ENCODE measurements at places on chromosomes 2 and 18.

DNA sequence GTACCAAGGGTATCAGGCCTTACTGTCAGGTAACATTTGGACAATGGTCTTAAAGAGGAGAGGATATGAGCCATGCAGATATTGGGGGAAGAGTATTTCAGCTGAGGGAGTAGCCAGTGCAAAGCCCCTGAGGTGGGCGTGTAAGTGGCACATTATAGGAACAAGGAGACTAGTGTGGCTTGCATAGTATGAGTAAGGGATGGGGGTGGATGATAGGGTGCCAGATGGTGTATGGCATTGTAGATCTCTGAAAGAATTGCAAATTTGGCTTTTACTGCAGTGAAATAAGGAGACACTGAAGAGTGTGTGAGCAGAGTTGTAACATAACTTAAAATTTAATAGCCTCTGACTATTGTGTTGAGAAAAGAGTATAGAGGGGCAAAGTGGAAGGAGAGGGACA lies 244.0 kb downstream of the PDE11A start:
- no peak for DNase-seq

GRCh38 chr2:15195813-15196212 lies 365.3 kb downstream of the NBAS start:
- DNase-seq = no peak

- DNase-seq = no peak
Observed at GRCh38 chr2:177165061-177165583, 47.5 kb upstream of the HNRNPA3 start.

DNA sequence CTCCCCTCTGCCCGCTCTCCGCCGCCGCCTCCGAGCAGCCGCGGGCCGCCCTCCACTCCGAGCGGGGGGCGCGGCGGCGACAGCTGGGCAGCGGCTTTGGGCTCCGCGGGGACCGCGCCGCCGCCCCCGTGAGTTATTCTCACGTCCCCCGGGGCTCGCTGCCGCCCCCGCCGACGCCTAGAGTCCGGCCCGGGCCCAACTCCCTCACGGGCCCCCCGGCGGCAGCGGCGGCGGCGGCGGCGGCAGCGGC lies 645 bp downstream of the MIB1 start:
- DNase-seq = no peak

- DNase-seq = no peak
Observed at GRCh38 chr18:55106466-55106865, 147.2 kb upstream of the CCDC68 start.

DNA sequence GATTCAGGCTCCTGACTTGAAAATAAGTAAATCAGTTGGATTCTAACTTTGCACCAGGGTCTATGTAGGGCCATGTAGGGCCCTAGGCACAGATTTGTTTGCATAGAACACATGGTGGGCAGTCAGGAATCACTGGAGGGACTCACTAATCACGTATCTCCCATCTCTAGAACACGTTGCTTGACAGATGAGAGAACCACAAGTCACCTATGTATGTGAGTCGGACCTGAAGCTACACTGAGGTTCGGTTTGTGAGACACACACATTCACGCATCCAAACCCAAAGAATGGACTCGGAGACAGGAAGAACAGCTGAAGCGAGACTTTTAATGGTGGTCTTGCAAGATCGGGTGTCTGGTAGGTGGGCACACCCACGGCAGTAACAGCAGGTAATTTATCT lies 157.0 kb downstream of the ZNF516 start:
- no peak for DNase-seq

DNA sequence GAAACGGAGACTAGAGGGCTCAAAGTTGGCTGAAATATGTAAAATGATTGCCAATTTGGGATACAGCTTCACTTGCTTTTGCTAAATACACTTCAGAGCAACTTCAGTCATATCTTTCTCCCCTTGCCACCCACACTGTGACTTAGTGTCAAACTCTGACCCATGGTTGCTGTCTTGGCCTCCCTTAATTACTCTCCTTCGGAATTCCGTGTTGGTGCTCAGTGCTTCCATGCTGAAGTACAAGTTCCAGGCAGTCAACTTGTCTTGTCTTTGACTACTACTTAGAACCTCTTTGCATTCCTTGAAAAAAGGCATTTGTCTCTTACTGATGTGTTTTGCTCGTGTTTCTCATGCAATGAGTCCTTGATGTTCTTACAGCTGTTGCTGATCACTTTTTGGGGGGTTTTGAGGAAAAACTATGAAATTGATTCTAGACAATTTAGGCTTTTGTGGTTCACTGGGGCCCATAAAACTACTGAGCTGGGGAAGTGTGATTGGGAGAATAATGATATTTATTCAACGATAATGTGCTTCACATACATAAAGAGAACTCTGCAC lies 146.0 kb downstream of the UBE2E3 start:
- no peak for DNase-seq

- no peak for DNase-seq
Observed at GRCh38 chr2:964562-964961, 13.9 kb downstream of the SNTG2 start.

DNA sequence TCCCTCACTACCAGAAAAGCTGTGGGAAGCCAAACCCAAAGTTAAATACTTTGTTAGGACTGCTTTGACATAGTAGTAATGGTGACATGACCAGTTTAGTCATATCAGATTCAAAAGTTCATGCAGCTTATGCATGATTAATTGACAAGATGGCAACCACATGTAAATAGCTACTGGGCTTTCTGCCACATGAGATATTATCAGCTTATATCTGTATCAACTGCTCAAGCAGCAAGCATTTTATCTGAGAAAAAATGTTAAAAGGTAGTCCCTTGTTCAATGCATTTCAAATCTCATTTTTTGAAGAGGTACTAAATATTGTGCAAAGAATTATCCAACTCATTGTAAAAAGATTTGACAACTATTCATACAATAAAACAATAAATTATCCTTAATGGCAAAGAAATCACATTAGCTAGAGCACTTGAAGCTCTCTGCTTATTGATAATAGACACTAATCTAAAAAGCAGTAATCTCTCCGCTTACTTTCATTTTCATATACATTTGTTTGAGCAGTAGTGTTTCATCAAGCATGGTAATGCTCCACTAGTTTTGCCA lies 993.6 kb upstream of the NXPH2 start:
- DNase-seq = no peak

GRCh38 chr2:12737297-12737696 lies 20.6 kb downstream of the TRIB2 start:
- no peak for DNase-seq

- no peak for DNase-seq
Observed at GRCh38 chr2:40741532-40741931, 289.6 kb upstream of the SLC8A1 start.

GRCh38 chr2:204152616-204153015 lies 216.1 kb downstream of the ICOS start:
- no peak for DNase-seq

GRCh38 chr18:59779979-59780378 lies 82.8 kb upstream of the CCBE1 start:
- no peak for DNase-seq

DNA sequence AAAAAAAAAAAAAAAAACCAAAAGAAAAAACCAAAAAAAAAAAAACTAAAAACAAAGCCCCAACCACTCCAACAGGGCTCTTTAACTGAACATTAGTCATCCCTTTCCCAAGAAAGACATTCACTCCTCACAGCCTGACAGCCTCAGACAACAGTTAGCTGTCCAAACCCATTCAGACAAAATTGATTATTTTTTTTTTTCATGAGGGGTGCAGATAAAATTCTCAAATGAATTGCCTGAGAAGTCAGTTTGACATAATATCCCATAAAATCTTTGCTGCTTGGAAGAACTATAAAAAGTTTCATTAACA lies 206.1 kb upstream of the REV1 start:
- DNase-seq = no peak

DNA sequence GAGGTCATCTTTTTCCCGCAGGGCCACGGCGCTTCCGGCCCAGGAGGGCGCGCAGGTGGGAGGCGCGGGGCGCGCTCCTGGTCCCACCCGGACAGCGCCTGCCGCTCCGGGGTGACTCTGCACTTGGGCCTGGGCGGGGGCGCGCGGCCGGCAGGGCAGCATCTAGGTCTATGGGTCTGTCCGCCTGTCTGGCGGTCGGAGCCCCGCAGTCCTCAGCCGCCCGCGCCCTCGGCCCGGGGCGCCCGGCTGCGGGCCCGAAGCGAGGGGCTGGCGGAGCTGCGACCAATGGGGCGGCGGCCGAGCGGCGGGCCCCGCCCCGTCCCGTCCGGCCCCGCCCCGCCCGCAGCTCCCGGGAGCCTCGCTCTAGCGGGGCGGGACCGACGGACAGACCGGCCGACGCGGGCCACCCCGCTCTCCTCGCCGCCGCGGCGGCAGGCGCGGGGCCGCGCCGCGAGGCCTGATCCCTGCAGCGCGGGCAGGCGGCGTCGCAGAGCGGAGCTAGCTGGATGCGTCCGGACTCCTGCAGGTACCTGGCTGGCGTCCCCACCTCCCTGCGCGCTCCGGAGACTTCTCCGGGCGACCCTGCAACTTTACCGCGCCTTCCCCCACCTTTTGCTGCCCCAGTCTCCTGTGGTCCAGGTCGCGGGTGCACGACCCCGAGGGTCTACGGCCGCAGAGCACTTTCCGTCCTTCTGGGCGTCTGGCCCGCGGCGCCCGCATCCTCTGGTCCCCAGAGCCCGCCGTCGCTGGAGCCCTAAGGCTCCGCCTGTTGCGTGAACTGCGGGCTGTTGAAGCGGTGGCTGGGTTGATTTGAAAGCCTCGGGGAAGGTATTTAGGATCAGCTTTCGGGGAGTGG lies at the start of gene KCNS3:
Gene KCNS3, plus strand, starts transcription at position 387 of the 856 bp plus-strand sequence. CDS start 52,342 bp downstream, outside the sequence.
- DNase-seq = no peak

DNA sequence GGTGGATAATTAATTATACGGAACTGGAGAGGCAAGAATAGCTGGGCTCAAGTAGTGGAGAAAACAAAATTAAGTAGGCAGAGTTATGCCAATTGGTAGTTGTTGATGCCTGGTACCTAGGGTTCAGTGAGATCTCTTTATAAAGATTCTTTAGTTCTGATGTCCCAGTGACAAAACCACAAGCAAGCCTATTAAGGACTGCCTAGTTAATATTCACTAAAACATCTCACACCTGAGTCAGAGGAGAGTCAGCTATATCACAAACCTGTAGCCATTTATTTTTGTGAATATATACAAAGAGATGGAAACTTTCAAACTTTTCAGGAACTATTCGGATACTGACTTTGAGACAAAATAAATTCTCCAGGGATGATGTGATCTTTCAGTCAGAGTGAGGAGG lies 213.9 kb upstream of the CYP26B1 start:
- DNase-seq = no peak

DNA sequence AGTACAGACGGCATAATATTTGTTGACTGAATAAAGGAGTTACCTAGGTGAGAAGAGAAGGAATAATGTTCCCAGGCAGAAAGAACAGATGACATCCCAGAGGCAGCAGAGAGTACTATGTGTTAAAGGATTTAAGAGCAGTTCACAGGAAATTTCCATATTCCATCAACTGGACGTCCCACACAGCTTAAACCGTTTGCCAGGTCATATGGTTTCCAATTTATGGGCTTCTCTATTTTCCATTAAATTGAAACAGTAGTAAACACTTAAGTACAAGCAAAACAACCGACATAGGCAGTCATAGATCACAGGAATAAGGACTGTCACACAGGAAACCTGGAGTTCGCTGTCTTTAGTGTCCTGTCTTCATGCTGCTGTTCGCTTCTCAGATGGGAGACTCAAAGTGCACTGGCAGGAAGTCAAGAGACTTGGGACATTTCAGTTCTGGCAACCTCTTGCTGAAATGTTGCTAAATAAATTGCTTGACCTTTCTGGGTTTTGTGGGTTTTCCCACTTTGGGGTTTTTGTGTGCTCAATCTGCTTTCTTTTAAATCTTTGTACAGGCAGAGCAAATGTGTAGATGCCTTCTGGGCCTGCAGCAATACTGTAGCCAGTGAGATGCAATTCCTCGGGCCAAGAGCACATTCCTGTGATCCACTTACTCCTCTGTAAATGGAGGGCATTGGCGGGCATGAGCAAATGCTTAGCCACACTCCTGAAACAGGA lies 5.8 kb upstream of the PIEZO2 start:
- DNase-seq = no peak

DNA sequence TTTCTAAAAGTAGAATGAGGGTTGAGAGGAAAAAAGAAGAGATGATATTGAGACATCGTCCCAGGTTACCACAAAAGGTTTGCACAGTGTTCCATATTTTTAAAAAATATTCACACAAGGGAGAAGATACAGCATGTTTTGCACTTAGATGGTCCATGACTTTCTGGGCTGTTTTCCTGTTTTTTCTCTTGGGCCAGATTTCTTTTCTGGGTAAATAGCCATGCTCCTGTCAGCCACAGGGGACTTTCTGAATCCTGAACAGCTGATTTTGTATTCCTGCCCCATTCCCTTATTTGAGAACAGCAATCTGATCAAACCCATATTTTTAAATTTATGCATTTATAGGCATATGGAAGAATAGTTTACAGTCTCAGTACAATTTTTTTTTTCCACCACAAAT lies 185.9 kb upstream of the NRP2 start:
- DNase-seq = no peak

GRCh38 chr2:233111427-233111826 lies 51.3 kb downstream of the INPP5D start:
- DNase-seq = no peak

DNA sequence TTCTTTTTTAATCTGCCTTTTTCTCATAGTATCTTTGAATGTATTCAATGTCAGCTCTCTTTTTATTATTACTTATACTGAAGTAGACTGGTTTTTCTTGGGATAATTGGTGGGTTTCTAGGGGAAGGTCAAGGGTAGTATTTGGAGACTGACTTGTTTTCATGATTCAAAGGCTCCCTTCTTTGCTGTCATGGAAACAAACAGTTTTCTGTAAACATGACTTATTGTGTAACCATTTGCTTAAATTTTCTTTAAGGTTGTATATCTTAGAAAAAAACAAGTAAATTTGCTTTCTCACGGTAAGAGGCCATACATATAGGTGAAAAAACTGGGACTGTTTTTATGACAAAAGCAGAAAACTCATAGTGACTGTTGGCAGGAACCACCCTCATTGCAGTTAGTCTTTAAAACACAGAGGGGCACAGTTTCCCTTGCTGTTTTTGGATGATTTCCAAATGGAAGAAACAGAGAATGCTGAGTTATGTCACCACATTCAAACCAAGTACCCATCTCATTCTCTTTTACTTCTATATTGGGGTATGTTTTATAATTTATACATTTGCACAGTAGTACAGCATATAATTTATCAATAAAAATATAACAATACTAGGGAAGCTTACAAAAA lies 5.8 kb upstream of the RDH14 start:
- no peak for DNase-seq

- DNase-seq = no peak
Observed at GRCh38 chr2:20574930-20575329, 76.0 kb downstream of the HS1BP3 start.

DNA sequence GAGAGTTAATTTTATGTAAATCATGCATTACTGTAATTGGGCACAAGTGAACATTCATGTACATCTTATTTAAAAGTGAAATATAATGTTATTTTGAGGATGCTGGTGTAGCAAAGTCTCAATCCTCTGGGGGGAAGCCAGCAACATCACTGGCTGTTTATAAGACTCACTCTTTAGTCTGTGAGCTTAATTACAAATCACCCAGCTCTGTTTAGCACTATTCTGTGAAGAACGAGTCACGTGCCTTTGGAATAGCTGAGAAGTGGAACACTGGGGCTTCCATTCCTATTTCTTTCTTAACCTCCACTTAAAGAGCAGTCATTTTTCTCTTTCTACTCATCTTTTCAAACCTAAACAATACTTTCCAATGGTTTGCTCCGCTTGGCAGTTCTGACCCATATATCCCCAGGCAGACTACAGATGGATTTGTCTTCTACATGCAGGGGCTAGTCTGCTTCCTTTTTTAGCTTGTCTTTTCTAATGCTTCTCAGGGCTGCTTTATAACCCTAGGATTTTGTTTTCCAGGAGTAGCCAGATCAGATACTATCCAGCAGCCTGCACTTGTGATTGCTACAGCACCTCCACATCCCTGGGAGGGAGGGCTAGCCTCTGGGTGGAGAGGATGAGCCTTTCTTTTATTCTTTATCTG lies 95.3 kb upstream of the CAVIN2 start:
- no peak for DNase-seq

Measured in BJ (cell line).